ENCODE measurements at places on chromosomes 2 and 18.

- no peak for DNase-seq
Measured at GRCh38 chr2:42171396-42171980, 2.3 kb downstream of the EML4 start.

DNA sequence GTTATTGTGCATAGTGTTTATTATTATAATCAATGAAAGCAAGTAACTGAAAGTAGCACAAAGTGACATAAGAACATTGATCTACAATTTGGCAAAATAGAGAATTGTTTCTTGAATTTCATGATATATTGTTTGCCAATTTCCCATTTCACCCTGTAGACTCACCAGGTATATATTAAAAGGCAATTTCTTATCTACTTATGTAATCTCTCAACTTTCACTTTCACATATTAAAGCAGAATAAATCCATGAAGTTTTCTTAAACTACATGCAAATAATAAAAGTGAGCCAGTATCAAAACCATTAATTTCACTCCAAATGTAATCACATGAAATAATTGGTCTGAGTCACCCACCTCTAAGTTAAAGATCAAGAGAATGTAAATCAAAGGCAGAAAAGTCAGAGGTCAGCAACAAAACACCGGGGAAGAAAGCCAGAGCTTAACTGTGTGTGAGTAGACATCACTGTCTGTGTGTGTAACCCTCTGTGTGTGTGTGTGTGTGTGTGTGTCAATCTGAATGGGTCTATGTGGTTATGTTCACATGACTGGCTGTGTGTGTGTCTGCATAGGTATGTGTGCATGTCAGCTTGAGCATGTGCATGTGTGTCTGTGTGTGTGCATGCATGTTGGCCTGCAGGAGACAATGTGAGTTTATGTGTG, 44.1 kb downstream of the ZNF385B start:
- DNase-seq, result no peak

DNA sequence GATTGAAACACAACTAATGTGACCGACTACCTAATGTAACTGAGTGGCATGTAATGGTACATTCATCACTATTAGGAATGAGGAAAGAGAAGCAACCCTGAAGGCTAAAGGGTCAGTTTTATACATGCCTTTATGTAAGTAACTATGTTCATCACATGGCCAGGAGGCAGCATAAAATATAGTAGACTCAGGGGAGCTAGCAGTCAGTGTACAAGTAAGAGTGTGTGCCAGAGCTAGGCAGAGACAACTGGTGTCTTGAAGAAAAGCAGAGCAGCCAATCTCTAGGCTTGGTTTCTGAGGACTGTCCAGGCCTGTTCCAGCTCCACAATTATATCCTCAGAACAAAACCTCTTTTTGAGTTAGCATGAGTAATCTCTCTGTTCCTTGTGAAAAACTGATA, 18.1 kb downstream of the SMAD2 start:
- DNase-seq, result no peak

GRCh38 chr2:25088817-25089516, 47.1 kb downstream of the EFR3B start:
- DNase-seq, result no peak

DNA sequence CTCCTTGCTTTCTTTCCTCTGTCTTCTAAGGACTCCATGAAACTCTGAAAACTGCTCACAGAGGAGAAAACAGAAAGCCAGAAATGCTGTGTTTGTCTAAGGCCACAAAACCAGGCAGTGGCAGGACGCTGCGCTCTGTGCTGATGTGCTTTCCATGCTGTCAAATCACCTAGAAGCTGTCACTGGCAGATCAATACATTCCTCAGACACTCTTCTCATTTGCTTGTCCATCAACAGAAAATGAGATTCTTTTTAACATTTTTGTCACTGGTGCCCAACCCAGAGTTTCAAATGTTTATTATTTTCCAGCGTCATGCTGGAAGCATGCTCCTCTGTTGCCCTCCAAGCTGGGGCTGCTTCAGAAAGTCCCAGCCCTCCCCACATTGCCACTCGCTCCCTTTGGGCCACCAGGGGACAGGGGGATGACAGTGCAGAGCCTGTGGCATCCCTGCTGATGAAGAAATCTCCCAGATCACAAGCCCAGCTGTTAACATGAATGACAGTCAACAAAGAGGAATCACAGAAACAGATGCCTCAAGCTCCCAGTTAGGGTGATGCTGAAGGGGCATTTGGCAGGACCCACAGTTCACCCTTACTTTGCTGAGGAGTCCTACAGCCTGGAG, 117.5 kb upstream of the MEIS1 start:
- no peak for DNase-seq

GRCh38 chr2:172489681-172490080, 62.3 kb downstream of the ITGA6 start:
- DNase-seq, result no peak

- no peak for DNase-seq
Measured at GRCh38 chr2:25981596-25982272, 563 bp downstream of the KIF3C start.

DNA sequence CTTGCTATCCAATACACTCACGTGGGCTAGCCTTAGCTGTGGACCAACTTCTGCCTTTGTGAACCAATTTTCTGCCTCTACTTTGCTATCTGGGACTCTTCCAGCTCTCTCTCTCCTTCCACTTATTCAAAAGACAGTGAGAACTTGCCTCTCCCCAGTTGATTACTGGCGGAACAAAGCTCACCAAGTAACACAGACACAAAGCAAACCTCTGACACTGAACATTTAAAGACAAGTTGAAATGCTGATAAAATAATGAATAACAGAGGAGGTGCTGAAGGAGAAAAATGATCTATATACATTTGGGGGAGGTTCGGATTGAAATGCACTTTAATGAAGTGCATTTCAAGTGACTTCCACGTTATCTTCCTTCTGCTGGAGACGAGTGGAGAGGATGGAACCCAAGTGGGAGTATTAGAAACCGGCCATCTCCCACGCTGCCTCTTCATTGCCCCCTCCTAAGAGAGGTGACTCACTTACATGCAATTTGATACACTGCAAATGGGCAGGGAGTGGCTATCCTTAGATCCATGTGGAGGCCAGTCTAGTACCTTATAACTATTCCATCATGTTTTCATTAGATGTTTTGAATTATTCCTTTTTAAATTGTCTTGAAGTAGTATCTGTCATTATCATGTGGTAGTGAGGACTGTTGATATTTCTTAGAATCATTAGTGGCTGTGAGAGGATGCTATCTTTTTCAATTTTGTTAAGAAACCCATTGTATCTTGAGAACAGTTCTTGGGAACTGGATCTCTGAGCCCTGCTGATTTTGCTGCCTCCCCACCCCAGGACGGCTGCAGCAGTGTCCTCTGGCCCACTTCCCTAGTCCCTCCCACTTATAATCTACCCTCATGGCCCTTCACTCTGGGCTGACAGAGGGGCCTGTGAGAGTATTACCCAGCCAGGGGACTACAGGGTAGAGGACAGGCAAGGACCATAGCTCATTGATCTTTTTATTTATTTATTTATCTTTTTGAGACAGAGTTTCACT, 6.0 kb upstream of the GLI2 start:
- no peak for DNase-seq

DNA sequence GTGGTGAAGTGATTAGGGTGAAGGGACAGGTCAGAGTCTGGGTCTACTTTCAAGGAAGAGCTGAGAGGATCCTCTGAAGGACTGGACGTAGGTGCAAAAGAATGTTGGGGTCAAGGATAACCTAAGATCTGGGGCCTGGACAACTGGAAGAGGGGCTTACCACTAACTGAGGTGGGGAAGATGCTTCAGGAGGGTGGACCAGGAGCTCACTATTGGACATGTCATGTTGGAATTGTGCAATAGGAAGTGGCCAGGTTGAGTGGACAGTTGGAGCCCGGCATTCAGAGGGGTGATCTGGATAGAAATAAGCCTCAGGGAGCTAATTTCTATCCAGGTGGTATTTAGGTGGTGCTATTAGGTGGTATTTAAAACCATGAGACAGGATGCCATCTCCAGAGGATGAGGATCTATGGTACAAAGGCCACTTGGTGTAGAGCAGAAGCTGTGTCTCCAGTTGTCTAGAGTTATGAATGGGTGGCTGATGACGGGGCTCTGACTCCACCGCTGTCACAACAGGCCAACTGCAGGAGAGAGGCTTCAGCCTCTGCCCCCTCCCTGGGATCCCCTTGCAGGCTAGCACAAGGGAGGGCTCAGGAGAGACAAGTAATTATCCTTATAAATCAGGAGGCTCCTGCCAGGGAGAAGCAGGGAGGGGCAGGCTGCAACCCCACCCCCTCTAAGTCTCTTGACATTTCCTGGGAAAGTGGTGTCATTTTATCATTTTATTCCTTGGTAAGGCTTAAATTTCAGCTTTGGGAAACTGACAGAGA, 158.0 kb downstream of the SMAD7 start:
- DNase-seq, result no peak

GRCh38 chr2:206433686-206434085, 9.6 kb upstream of the ADAM23 start:
- DNase-seq, result no peak

DNA sequence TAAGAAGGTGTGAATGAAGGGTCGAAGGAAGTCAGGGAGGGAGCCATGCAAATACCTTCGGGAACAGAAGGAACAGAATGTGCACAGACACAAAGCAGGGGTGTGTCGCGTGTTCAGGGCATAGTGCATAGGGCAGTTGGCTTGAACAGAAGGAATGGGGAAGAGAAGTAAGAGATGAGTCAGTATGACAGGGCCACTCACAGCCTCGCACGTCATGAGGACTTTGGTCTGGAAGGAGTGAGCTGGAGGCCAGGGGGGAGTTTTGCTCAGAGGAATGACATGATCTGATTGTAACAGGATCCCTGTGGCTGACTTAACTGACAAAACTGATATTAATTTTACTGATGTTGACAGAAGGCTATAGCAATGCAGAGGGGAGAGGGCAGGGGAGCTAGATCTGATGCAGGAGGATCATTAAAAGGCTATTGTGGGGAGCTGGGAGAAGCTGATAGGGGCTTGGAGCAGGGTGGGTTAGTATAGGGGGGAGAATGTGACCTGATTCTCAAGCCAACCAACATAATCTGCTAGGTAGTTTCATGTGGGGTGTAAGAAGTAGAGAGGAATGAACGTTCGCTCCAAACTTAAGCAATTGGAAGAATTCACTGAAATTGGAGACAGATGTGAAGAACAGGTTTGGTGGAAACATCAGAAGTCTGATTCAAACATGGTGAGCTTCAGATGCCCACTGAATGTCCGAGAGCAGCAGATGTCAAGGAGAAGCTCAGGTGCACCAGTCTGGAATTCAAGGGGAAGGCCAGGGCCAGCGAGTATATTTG, 60.4 kb upstream of the COPS8 start:
- DNase-seq, result no peak

GRCh38 chr2:143632751-143633374, 503.6 kb downstream of the ARHGAP15 start:
- DNase-seq, result no peak

DNA sequence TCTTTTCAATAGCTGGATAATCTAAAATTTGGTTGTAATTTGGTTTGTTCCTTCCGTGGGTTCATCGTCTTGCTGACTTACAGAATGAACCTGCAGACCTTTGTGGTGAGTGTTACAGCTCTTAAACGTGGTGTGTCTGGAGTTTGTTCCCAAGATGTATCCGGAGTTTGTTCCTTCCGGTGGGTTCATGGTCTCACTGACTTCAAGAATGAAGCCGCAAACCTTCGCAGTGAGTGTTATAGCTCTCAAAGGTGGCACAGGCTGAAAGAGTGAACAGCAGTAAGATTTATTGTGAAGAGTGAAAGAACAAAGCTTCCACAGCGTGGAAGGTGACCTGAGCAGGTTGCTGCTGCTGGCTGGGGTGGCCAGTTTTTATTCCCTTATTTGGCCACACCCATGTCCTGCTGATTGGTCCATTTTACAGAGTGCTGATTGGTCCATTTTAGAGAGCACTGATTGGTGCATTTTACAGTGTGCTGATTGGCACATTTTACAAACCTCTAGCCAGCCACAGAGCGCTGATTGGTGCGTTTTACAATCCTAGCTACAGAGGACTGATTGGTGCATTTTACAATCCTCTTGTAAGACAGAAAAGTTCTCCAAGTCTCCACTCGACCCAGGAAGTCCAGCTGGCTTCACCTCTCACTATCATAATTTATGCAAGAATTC, 16.6 kb downstream of the RALB start:
- DNase-seq, result no peak

DNA sequence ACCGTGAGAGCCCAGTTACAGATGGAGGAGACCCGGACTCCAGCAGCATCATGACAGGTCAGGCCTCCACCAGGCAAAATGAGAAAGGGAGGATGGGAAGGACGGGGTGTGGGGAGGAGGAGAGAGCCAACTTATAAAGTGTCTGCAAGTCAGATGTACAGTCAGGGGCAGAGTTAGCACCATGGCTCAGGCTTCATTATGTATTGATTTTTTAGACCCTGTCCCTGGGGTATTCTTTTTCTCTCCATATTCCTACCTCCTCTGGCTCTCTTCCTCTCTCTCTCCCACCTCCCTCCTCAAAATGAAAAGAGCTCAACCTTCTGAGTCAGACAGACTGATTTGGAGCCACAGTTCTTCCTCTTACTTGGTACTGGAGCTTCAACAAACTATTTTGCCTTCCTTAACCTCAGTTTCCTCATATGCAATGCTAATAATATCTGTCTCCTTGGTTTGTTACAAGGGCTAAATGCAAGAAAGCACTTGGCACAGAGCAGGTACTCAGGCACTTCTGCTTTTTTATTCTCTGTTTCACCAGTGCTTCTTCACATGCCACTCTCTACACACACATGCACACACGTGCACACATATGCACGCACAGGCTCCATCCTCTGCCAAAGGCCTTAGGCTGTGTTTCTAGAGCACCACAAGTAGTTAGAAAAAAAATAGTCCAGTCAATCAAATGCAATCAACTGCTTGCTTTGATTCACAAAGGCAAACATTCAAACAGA, 92.3 kb upstream of the PKDCC start:
- DNase-seq, result no peak

- DNase-seq, result no peak
Measured at GRCh38 chr2:68282811-68283418, 30.6 kb upstream of the PPP3R1 start.

DNA sequence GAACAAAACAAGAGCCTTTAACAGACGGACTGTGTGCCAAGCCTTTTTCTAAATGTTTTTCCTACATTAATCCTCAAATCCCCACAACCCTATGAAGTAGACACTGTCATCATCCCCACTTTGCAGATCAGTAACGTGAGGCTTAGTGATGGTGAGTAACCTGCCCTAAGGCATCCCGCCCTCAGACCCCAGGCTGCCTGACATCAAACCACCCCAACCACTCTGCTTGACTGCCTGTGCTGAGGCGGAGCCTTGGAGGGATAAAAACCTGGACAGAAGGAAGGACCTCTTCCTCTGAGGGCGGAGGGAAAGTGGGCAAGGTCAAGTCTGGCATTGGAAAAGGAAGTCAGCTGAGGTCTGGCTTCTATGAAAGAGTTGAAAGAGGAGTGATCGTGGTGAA, 104.6 kb downstream of the SP3 start:
- no peak for DNase-seq

GRCh38 chr2:8987410-8987809, 16.1 kb downstream of the MBOAT2 start:
- DNase-seq, result no peak

- no peak for DNase-seq
Measured at GRCh38 chr2:185215497-185215896, 523.1 kb upstream of the FSIP2 start.

GRCh38 chr2:58562276-58562675, 321.2 kb upstream of the FANCL start:
- DNase-seq, result no peak
